Anterior cingulate cortex (tissue), 58 donors: ENCODE measurements at places on chromosomes 1 and 21.

- no peak for DNase-seq
Measured at GRCh38 chr1:245432228-245432875, 277.6 kb downstream of the KIF26B start.

- DNase-seq, result no peak
Measured at GRCh38 chr1:38274974-38275373, 228.4 kb upstream of the POU3F1 start.

- DNase-seq, result no peak
Measured at GRCh38 chr1:244231572-244232315, 180.7 kb downstream of the ZBTB18 start.

DNA sequence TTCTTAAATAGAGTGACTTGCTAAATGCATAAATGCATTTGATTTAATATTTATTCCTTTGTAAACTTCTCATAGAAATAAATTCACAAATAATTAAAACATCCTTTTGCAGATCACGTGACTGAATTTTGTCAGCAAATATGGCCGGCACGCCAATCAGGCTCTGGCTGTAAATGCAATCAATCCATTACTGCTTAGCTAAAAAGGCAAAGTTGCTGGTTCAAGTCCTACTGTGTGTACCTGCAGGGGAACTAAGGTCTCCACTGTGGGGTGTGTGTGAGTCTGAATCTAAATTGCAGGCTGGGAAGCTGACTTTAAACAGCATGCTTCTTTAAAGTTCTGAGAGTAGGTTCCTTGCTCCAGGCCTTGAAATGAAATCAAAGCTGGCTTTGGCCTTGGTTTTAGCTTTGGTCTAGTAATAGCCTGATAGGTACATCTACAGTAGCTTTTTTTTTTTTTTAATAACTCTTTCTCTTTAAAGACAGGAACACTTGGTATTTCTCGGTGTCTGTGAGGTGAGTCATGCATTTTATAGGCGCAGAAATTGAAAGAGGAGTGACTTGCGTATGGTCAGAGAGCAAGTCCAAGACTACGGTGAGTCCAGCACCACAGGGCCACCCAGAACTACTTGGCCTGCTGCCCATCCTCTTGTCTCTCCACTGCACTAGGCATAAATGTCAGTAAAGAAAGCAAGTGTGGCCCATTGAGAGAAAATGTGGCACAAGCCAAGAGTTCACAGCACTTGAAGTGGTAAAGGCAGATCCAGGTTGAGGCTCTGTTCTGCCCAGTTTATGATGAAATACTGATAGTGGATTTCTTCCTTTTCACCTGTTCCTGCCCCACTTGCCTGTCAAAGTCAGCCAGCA, 36.2 kb upstream of the LYST start:
- no peak for DNase-seq

- DNase-seq, result no peak
Measured at GRCh38 chr21:22019766-22020165, 1021.6 kb downstream of the NCAM2 start.

- DNase-seq, result no peak
Measured at GRCh38 chr1:199218065-199218464, 579.2 kb downstream of the PTPRC start.

DNA sequence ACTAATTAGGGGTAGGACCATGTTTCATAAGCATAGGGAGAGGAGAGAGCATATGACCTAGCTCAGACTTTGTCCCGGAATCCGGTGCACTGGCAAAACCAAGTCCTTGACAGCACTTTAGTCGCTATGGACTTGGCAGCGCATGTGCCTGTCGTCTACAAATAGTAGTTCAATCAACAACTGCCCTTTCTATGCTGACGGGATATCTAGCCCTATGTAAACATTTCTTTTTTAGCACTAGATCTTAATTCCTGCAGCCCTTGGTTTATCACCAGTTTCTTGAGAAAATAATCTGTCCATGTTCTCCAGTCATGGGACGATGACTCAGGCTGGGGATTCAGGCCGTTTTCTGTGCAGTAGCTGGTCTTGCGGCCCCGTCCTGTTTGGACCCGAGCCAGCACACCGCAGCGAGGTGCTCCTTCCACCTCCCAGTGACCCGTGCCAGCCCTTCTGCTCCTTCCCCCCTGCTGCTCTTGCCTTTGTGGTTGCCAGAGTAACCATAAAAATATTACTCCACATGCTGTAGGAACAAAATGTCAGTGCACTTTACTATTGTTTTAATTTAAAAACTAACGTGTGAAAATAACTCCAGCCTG, 8.6 kb upstream of the MT1HL1 start:
- DNase-seq, result no peak

DNA sequence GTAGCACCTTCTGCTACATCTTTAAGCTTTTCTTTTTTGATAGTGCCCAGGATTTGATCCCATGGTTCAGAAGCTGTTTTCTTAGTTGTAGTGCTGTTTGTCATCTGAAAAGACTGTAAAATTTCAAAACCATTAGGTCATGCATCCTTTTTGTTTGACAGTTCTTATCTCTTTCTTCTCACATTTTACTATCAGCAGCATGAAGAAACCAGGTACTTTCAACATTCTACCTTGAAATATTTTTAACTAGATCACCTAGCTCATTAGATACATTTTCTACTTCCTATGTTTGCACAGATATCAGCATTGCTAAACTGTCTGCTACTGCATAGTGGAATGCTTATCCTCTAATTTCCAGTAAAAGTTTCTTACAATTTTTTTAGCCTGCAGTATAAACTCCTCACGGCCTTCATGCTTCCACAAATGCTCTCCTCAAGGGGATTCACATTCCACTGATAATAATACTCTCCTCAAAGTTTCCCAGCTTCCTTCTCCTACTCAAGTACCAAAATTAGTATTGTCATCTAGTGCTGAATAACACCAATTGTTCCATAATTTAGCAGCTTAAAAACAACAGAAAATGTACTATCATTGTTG, 243.9 kb upstream of the ZRANB2 start:
- no peak for DNase-seq

DNA sequence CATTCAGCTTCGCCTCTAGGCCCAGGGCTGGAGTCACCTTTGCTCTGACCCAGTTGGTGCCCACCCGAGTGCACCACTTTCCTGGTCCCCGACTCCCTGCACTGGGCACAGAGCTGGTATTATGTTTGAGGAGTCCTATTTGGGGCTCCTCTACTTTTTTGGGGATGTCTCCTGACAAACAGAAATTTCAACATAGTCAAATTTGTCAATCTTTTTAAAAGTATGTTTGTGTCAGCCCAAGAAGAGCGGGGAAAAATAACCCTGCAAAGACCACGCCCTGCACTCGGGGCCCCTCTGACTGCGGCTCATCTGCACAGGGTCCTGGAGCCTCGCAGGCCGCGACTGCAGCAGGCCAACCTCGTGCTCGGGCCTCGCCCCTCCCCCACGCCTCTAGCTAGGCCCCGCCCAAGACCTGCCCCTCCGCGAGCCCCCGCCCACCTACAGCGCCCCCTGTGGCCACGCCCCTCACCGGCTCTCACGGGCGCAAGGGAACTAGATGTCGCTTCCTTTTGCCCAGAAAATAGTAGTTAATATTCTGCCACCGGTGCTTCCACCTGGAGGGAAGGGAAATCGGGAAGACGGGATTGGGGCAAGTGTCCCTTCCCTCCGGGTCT, 11.4 kb downstream of the FAM229A start:
- peak; percentile 78 for DNase-seq

DNA sequence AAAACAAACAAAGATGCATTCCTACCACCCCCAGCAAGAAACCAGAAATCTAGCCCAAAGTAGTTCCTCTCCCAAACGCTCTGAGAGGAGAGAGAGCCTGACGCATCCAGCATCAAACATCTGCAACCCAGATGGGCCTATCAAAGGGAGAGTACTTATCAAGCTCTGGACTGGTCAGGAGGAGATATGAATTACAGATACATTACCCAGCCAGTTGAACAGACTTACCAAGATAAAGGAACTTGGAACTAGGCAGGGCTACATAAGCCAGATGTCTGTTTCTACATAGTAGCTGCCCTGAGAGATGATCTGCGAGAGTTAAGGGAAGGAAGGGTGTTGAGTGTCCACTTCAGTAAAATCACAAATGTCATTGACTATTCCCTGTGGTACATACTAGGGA, 138.4 kb downstream of the PAPPA2 start:
- DNase-seq, result no peak

DNA sequence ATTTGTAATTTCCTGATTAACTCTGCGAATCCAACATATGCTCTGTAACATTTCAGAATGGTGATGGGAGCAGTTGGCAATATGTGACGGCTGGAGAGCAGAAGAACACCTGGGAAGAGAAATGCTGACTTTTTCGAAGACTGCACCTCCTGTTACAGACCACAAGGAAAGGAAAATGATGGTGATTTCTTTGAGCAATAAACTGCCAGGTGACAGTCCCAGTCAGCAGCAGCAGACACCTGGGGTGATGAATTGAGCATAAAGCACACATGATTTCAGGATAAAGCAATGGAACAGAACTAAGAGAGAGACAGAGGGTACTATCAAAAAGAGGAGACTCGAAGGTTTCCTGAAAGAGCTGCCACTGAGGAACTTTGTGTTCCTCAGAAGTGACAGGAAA, 528.6 kb downstream of the NEGR1 start:
- DNase-seq, result no peak

DNA sequence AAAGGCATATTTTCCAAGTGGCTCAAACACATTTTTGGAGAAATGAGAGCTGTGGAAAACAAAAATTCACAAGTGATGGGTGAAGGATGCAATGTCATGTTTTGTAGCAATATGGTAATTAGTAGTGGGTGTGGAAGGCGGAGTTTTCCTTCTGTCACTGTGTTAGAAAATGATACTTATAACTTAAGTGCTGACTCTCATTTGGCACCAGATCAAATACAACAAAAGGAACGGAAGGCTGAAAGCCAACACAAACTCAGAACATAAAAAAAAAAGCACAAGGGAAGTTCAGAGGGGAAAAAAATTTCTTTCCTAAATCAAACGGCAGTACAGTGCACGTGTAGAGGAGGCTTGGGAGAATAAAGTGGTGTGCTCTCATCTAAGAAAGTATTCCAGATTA, at the start of gene TNFSF18:
TSS of gene TNFSF18 (minus strand) at position 77 of the 400 bp plus-strand sequence. CDS start at position 32, 45 bp downstream.
- DNase-seq, result no peak

DNA sequence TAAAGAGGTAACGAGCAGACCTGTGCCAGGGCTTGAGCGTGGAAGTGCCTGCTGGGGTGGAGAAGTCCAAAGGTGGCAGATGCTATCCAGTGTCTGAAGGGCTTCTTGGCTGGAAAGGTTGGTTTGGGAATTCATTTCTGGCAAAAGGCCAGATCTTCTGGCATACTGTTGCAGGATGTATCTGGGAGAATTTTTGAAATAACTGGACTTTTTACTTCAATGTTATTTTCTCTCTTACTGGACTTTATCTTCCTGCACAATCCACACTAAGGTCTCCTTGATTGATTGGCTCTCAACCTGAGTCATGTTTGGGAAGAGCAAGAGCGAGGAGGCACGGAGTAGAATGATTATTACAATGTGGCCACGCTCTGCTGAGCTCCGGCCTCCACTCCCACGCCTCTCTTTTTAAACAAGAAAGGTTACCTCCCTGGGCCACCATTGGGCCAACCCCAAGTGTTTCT, 278.4 kb downstream of the TM2D1 start:
- no peak for DNase-seq

DNA sequence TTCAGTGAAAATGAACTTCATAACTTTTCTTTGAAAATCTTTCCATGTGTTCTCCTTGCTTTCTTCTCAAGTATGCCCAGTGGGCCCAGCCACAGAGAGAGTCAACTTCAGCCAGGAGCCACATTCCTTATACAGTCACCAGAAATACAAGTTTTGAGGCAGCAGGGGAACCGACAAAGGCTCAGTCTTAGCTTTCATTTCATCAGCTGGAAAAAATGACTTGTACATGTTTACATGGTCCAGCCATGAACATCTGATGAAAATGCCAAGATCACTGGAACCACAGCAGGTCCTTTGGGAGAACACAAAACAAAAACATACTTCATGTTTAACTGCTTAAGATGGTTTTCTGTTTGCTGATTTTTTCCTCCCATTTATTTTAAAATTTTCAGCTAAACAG, 72.5 kb downstream of the SYDE2 start:
- DNase-seq, result no peak

GRCh38 chr1:233025157-233025556, 74.7 kb downstream of the NTPCR start:
- no peak for DNase-seq

DNA sequence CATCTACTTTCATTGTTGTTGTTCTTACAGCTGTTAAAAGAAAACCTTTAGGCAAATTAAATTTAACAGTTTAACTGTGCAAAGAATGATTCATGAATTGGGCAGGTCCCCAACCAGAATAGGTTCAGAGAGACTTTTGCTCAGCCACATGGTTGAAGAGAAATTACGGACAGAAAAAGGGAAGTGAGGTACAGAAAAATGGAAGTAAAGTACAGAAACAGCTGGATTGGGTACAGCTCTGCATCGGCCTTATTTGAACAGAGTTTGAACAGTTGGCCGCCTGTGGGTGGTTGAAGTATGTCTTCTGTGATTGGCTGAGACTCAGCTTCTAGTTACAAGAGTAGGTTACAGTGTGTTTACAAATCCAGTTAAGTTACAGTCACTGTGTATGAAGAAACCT, 210.1 kb downstream of the FGGY start:
- DNase-seq, result no peak

DNA sequence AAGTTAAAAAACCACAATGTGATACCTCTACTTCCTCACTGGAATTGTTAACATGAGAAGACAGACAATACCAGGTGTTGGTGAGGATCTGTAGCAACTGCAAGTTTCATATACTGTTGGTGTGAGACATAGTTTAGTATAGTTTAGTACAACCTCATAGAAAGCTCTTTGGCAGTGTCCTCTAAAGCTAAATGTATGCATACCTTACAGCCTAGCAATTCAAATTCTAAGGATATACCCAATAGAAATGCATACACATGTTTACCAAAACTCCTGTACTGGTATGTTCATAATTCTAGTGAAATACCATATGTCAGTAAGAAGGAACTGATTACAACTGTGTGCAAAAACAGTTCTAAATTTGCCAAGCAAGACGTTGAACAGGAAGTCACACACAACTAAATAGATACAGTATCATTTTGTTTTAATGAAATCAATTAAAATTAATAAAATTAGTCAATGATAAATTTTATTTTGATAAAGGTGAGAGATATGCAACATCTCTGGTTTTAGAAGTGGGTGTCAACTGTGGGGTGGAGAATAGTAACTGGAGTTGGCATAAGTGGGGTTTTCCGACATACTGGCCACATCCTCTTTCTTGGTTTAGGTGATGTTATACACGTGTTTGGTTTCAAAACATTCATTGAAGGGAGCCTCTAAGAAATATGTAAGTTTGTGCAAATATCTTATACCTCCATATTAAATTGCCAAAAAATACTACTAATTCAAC, 450.7 kb downstream of the PTPRC start:
- no peak for DNase-seq

DNA sequence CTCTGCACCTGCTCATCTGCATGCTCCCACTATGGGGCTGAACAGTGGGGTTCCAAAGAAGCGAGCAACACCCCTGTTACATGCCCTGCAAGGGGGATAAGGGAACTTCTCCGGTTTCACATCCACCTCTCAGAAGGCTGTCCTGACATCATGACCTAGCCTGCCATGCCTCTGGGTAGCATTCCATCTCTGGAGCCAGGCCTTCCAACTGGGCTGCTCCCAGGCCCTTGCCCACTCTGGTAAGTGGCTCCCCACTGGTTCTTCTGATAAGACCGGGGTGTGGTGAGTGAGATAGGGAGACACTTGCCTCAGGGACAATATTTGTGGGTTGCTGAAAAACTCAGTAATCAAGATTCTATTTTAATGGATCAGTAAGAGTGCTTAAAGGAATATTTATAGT, 57.8 kb downstream of the KCNJ15 start:
- no peak for DNase-seq

- DNase-seq, result no peak
Measured at GRCh38 chr21:39972976-39973770, 105.9 kb downstream of the PCP4 start.
